Left cardiac atrium (tissue), 4 donors: ENCODE measurements at places on chromosomes 4 and X. TPM values are rescaled to one million over a fixed set of nuclear protein-coding genes. Genes with fewer than 3 reads are reported as not detected.

GSPT2 gene
- 8.7 TPM for total RNA-seq

BBS12 gene
- total RNA-seq, result 4.7 TPM

UGT2B7 gene
- total RNA-seq, result not detected

CITED1 gene
- total RNA-seq, result 1.7 TPM

GPRASP1 gene
- 10.1 TPM for total RNA-seq

MAGEA8 gene
- not detected for total RNA-seq

DSPP gene
- total RNA-seq, result not detected

CT45A2 gene
- total RNA-seq, result not detected

FABP2 gene
- total RNA-seq, result not detected

CFI gene
- 23.2 TPM for total RNA-seq

PORCN gene
- total RNA-seq, result 11.1 TPM

NXF3 gene
- total RNA-seq, result 1.6 TPM

HSPA4L gene
- 9.3 TPM for total RNA-seq

RPL36A gene
- total RNA-seq, result 98.2 TPM

MAGEB6B gene
- not detected for total RNA-seq

WNK3 gene
- 2.1 TPM for total RNA-seq

STAG2 gene
- total RNA-seq, result 31.8 TPM

SRPX2 gene
- 20.4 TPM for total RNA-seq

FGF16 gene
- total RNA-seq, result 0.12 TPM

TSPAN5 gene
- total RNA-seq, result 2.0 TPM

MAGEE2 gene
- not detected for total RNA-seq

TRAM1L1 gene
- 0.47 TPM for total RNA-seq

NUDT10 gene
- total RNA-seq, result 0.53 TPM

PRAF2 gene
- 20.1 TPM for total RNA-seq

TIMM8A gene
- 21.3 TPM for total RNA-seq

SPANXN4 gene
- total RNA-seq, result not detected

ADAM29 gene
- total RNA-seq, result not detected

HCCS gene
- total RNA-seq, result 47.1 TPM

RPA4 gene
- 0.38 TPM for total RNA-seq

TMPRSS11F gene
- total RNA-seq, result not detected

SNCA gene
- total RNA-seq, result 12.7 TPM

CLIC2 gene
- total RNA-seq, result 20.1 TPM

LRP2BP gene
- 1.7 TPM for total RNA-seq

HPGDS gene
- total RNA-seq, result 2.0 TPM

TMEM154 gene
- 4.4 TPM for total RNA-seq

ACOX3 gene
- 66.1 TPM for total RNA-seq

POU4F2 gene
- total RNA-seq, result not detected

POU3F4 gene
- not detected for total RNA-seq

GPR82 gene
- not detected for total RNA-seq

RASGEF1B gene
- 6.8 TPM for total RNA-seq

UCP1 gene
- total RNA-seq, result 1.1 TPM

XG gene
- 1.0 TPM for total RNA-seq

MMAA gene
- 6.6 TPM for total RNA-seq

GALNTL6 gene
- not detected for total RNA-seq

SOWAHB gene
- not detected for total RNA-seq

DDIT4L gene
- total RNA-seq, result 6.1 TPM

ODAPH gene
- not detected for total RNA-seq

OCIAD1 gene
- 128 TPM for total RNA-seq

NHSL2 gene
- 6.1 TPM for total RNA-seq

KCND1 gene
- 0.99 TPM for total RNA-seq

ASB12 gene
- total RNA-seq, result 0.63 TPM

NUP62CL gene
- 0.29 TPM for total RNA-seq

TMEM47 gene
- 28.3 TPM for total RNA-seq

GLRB gene
- total RNA-seq, result 10.6 TPM

ATOH1 gene
- not detected for total RNA-seq

MAGEA1 gene
- total RNA-seq, result not detected

ARHGAP6 gene
- 5.9 TPM for total RNA-seq

GAGE1 gene
- total RNA-seq, result not detected
